ENCODE measurements at places on chromosomes 6 and 20. TPM values are rescaled to one million over a fixed set of nuclear protein-coding genes. Genes with fewer than 3 reads are reported as not detected.

Gene FNDC1
- total RNA-seq: 0.99 TPM

Gene RAET1G
- 0.64 TPM for total RNA-seq

- DNase-seq: no peak
Measured at GRCh38 chr6:132179955-132180354, 221.3 kb downstream of the MOXD1 start.

DNA sequence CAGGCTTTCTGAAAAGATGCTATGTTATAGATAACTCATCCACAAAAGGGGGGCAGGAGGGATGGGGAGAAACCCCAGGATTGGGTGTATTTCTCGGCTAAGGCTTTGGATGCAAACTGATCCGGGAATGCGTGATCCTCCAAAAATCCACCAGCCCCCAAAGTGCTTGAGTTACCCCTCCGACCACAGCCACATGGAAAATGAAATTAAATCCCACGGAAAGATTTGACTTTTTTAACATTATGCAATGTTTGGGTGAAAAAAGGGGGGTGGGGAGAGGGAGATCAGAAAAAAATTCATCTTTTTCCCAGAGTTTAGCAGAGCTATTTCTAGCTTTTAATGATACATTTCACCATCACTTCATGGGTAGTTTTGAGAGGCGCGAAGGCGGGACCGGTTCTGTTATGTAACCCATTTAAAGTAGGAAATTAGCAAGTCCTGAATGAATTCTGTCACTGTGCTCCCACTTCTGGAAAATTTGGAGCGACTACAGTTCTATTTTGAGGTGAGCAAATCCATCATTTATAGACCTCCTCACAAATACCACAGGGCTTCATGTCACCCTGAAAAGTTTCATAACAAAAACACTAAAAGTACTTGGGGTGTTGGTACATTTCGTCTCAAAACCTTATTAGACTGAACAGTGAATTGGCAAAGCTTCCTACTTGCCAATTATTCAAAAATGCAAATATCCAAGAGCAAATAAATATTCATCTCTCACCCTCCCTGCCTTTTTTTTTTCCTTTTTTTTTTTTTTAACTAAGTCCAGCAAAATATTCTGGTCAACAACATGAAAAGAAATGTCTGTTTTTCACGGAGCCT is 51.9 kb upstream of the NFATC2 start:
- no peak for DNase-seq

DNA sequence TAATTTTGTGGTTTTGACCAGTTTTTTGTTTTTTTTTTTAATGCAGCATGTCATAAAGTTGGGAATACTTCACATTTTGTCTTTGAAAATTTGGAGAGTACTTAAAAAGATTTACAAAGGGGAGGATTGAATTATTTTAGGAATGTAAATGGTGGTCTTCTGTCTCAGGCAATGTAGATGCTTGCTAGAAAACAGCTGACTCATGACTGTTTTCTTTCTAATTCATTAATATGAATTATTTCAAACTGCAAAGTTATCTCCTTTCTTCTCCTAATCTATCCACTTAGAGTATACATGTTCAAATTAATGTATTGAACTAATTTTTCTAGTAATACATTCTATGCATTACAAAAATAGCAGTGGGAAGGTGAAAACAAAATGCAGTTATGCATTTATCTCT is 24.9 kb downstream of the HCRTR2 start:
- DNase-seq: no peak

DNA sequence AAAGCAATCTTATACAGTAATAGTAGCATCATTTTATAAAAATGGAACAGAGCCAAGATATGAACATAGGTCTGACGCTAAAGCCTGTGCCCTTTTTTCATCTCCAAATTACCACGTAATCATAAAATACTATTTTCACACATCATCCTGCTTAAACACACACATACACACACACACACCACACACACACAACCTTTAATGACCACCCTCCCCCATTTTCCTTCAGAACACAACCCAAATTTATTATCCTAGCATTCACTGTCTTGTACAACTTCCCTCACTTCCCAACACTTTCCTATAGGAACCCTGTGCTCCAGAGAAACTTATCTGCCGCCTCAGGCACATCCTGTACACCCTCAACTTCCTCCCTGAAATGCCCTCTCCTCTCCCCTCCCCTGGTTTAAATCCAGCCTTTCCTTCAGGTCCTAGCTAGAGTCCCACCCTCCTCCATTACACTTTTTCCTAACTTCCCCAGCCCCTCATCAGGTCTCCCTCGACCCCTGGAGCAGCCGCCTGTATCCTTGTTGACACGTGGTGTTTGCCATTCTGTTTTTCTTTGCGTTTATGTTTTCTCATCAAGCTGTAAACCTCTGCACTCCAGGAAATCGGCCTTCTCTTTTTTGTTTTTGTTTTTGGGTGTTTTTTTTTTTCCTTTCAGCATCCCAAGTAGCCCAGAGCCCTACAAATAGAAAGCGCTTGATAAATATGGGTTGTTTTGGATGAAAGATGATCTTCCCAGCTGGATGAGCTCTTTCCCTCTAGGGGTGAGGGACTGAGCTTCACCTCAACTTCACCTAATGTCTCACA is 968 bp upstream of the MMP24 start:
- no peak for DNase-seq

- no peak for DNase-seq
Measured at GRCh38 chr6:12233693-12234571, 56.2 kb upstream of the EDN1 start.

GRCh38 chr6:130306377-130306776 is 59.4 kb upstream of the TMEM200A start:
- no peak for DNase-seq

- DNase-seq: no peak
Measured at GRCh38 chr20:47957135-47957534, 171.9 kb upstream of the SULF2 start.

- DNase-seq: no peak
Measured at GRCh38 chr6:94217836-94218235, 798.5 kb upstream of the EPHA7 start.
